RCC 7860 (cell line): ENCODE measurements at places on chromosomes 7 and 10.

GRCh38 chr10:72616716-72617115 is 9.2 kb downstream of the MICU1 start:
- no peak for DNase-seq

DNA sequence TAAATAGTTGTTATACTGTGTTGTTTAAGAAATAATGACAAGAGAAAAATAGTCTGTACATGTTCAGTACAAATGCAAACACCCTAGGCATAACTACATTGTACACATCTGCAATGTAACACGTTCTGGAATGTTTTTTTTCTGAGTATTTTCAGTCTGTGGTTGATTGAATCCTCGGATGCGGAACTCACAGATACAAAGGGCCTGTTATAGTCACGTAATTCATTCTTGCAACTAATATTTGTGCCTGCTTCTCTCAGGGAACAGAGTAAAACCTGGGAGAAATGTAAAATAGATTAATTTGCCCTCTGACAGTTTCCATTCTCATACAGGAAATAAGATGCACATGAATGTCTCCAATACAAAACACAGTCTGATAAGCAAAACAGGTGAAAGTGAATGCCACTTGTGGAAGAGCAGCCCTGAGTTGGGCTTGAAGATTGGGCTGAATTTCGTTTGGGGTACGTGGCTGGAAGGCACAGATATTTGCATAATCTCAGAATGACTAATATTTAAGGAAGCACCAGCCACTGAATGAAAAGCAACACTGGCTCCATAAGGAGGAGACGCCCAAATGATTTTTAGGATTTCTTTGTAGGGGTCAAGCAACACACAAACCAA is 19.1 kb downstream of the DENND2A start:
- DNase-seq, result no peak

DNA sequence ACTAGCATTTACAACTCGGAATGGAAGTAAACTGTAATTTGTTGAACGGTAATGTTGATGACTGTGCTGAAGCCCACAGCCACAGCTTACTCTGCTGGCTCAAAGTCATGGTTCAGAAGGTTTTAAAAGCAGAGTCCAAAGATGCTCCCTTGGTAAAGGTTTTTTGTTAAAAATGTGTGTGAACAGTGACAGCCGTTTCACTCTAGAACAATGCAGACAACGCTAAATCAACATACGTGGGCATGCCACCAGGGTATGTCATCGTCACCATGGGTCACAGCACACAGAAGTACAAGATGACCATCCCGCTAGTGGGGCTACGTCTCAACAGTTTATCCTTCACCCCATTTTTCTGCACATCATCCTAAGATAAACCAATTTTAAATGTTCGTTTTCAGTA is 106.5 kb upstream of the LANCL2 start:
- peak; percentile 79 for DNase-seq

DNA sequence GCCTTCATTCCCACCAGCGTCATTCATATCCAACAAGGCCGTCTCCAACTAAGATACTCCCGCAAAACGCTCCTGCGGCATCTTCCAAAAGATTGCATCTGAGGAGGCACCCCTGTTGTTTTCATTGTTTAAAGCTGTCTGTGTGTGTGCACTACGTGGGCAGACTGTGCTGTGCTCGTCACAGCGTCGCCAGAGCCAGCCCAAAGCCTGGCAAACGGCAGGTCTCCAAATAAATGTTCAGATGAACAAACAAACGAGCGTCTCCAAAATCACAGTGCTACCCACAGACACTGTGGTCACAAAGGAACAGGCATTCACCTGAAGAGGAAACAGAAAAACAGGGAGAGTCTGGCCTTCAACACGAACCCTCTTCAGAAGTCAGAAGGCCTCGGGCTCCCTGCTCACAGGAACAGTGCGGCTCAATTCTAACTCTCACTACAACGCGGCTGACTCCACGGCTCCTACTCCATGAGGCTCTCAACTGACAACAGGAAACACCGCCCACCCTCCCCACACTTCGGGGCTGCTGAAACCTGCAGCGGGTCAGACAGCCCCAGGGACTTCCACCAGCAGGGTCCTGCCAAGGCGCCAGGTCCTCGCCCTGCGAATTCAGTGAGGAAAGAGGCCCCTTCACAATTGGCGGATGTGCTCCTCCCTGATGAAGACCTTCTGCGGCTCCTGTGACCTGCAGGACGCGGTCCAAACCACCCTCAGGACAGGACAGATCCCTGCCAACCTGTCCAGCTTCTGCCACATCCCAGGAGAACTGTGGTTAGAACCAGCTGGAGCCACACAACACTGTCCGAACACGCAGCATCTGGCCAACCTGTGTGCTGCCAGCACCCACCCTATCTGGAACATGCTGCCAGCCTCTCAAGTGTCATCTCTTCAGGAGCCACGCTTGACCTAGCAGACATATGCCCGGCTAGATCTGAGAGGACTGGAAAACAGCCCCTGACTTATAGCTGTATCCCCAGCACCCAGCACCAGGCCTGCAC is 36.1 kb downstream of the MAD1L1 start:
- DNase-seq, result no peak

DNA sequence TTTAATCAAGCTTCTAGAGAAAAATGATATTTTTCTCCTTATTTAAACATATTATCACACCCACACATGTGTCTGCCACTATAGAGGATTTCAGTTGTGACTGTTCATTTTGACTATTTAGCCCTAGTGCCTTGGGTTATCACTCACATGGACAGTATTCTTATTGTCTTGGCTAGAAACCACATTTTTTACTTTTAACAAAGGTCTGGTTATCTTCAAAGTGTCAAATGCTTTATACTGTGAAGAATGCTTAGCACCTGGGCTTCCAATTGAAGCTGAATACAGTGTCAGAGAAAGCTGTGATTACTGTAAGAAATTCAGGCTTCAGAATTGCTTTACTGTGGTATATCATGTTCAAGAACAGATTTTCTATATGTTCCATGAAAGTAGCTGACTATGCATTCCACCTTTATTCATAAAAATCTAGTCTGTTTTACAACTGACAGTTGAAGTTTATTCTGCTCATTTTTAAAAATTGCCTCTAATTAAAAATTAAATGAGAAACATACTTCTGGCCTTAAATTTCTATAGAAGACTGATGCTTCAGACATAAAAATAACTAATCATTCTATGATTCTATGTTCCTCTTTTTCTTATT is 278.6 kb downstream of the SEMA3D start:
- no peak for DNase-seq

- DNase-seq, result no peak
These were observed 85.6 kb upstream of the KDM7A start for GRCh38 chr7:140262242-140262903.

- DNase-seq, result no peak
These were observed 34.0 kb downstream of the LYZL1 start for GRCh38 chr10:29322918-29323317.

DNA sequence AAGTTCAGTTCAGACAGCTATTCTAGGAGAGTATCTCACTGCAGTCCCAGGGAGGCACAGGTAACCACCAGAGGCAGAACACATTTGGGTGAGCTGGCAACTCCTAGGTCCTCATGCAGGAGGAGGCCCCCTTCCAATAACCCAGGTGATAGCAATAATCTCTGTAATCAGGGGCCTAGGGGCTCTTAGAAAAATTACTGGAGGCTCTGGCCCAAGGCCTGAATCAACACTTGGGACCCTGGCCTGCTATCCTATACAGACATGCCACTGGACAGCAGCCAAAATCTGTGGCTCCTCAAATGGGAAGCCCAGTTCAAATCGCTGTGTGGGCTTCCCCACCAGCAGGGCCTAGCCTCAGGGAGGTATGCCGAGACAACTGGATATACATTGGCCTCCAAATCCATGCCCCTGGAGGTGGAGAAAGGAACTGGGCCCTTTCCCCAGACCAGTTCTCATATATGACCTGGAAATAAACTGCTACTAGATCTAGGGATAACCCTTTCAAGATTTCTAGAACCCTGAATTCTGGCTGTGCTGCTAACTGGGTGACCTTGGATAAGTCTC is 1.6 kb downstream of the AVPI1 start:
- no peak for DNase-seq

GRCh38 chr10:51615764-51616298 is 83.6 kb downstream of the CSTF2T start:
- DNase-seq, result no peak

- DNase-seq, result no peak
These were observed 294.4 kb upstream of the GALNT17 start for GRCh38 chr7:70837589-70837988.

GRCh38 chr10:374354-374753 is 239.1 kb downstream of the ZMYND11 start:
- no peak for DNase-seq

DNA sequence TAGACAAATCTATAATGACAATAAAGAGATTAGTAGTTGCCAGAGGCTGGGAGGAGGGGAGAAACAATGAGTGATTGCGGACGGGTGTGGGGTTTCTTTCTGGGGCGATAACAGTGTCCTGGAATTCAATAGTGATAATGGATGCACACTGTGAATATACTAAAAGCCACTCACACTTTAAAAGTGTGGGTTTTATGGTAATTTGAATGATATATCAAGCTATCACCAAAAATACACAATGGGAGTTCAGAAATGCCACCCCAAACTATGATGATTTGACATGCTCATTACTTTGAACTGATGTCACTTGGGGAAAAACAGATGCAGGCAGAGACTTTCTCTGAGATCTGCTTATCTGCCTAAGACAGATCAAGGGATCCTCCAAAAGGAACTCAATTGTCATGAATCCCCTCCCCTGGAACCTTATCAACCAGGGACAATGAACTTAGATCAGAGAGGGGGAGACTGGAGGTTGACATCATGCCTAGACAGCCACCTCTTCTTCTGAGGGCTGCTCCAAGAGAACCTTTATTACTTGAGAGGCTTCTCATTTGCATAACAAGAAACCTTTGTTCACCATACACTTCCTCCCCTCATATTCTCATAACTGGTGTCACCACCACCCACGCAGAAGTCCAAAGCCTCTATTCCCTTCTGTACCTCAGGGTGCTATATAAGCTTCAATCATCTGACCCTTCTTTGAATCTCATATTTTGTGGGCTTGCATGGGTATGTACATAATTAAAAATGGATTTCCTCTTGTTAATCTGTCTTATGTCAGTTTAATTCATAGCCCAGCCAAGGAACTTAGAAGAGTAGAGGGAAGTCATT is 14.8 kb upstream of the ZC3HAV1 start:
- no peak for DNase-seq

DNA sequence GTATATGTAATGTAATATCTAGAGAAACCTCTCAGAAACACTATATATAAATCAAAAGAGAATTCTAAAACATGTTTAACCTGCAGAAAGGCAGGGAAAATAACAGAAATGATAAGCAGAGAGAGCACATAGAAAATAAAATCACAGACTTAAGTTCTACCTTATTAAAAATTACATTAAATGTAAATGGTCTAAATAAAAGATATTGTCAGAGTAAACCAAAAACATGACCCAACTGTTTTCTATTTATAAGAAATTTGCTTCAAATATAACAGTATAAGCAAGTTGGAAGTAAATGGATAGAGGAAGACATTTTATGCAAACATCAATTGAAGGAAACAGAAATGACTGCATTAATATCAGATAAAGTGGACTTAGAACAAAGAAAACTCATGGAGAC is 43.4 kb downstream of the HECTD2 start:
- DNase-seq, result no peak

GRCh38 chr10:69327463-69328379 is 49.4 kb downstream of the HK1 start:
- DNase-seq, result peak; percentile 69

- peak; percentile 63 for DNase-seq
These were observed 11.0 kb downstream of the MPP7 start for GRCh38 chr10:28291881-28292297.

DNA sequence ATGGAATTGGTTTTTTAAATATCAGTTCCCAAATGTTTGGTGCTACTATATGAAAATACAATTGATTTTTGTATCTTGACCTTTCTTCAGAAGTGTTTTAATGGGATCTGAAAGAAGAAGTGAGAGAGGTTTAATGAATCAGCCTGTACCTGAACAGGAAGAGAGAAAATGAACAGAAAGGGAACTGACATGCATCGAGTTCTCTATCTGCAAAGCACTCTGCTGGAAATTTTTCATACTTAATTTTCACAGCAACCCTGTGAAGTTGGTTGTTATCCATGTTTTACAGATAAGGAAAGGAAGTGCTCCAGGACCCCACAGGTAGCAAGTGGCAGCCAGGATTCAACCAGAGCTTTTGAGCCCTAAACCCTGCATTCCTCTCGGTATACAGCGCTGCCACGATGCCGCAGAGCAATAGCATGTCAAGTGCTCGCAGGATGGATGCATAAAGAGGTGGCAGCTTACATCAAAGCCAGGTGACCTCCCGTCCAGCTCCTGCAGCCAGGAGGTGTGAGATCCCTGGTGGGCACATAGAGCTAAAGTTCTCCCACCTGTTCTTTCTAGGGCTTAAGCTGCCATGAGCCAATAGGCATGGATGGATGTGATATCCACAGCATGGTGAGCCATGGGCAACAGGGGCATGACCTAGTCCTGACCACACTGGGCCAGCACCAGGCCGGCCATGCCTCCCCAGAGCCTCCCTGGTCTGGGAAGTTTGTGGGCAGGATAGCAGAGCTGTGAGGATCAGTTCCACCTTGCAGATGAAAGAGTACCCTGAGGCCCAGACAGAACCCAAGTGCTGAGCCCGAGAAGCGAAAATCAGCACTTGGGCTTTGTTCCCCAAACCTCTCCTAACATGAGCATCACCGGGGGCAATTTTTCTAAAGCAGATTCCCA is 57.2 kb downstream of the CALML3 start:
- no peak for DNase-seq

DNA sequence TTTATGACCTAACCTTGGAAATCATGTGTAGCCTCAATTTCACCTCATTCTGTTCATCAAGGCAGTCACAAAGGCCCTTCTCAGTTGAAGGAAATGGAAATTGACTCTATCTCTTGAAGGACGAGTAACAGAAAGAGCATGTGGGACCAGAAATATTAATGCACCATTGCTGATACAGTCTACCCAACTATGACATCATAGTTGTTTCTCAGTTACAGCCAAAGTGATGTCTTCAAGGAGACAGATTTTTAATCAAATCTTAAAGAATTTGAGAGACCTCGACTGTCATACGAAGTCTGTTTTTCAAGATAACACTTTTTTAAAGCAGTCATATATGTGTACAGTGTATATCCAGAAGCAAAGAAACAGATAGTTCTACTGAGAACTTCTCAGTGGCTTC is 335.7 kb upstream of the PHF14 start:
- no peak for DNase-seq
